ENCODE measurements at places on chromosomes 5 and 9. TPM values are rescaled to one million over a fixed set of nuclear protein-coding genes. Genes with fewer than 3 reads are reported as not detected.

- no peak overlapping the region for H3K4me3 ChIP-seq
- DNase-seq = no peak
- H3K27me3 ChIP-seq = no peaks in the 10 kb centered on the region
- no peaks in the 10 kb centered on the region for H3K36me3 ChIP-seq
Measured at GRCh38 chr5:147332658-147333057, 97.8 kb downstream of the STK32A start.

DNA sequence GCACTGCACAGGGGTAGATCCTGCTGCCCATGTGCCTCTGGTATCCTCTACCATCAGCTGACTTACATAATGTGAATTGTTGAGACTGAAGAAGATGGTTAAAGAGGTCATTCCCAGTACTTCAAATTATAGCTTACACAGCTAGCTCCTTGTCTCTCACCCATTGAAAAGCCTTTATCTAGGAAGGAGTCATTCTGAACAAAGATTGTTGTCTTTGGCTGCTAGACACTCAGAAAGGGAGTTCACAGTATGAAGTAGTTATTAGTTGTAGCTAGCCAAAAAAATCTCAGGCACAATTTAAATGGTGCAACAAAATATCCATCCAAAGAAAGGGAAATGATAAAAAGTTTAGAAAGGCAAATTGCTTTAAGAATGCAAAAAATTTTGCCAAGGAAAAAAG is 102.0 kb upstream of the NREP start:
- no peak overlapping the region for H3K4me3 ChIP-seq
- no peak overlapping the region for H3K27ac ChIP-seq
- H3K27me3 ChIP-seq = no peaks in the 10 kb centered on the region

- H3K4me3 ChIP-seq = no peak overlapping the region
- no peaks in the 10 kb centered on the region for H3K4me1 ChIP-seq
- peaks cover 16% of the 10 kb centered on the region for H3K27me3 ChIP-seq
- no peak overlapping the region for H3K27ac ChIP-seq
Measured at GRCh38 chr5:88727705-88728313, 155.2 kb downstream of the MEF2C start.

- H3K27ac ChIP-seq = peak overlapping the region; percentile 31
- no peak overlapping the region for H3K4me3 ChIP-seq
- H3K27me3 ChIP-seq = peaks cover 2% of the 10 kb centered on the region
- DNase-seq = peak; percentile 20
- peaks cover 17% of the 10 kb centered on the region for H3K4me1 ChIP-seq
- no peaks in the 10 kb centered on the region for H3K36me3 ChIP-seq
Measured at GRCh38 chr5:157870837-157871834, 12.2 kb upstream of the CLINT1 start.

DNA sequence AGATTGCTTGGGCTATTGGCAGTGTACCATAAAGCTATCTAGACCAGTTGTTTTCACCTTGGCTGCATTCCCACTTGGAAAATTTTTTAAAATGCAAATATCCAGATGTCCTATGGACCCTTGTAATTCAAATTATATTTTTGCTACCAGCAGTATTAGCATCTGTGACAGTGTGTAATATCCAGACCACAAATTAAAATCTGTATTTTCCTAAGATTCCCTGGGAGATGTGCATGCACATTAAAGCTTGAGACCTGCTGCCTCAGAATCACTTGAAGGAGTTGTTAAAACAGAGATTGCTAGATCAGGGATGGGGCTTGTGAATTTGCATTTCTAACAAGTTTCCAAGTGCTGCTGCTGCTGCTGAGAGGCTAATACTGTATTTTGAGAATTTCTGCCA is 381.2 kb upstream of the PDE4D start:
- no peak overlapping the region for H3K27ac ChIP-seq
- H3K4me1 ChIP-seq = no peaks in the 10 kb centered on the region
- DNase-seq = no peak
- H3K27me3 ChIP-seq = no peaks in the 10 kb centered on the region

DNA sequence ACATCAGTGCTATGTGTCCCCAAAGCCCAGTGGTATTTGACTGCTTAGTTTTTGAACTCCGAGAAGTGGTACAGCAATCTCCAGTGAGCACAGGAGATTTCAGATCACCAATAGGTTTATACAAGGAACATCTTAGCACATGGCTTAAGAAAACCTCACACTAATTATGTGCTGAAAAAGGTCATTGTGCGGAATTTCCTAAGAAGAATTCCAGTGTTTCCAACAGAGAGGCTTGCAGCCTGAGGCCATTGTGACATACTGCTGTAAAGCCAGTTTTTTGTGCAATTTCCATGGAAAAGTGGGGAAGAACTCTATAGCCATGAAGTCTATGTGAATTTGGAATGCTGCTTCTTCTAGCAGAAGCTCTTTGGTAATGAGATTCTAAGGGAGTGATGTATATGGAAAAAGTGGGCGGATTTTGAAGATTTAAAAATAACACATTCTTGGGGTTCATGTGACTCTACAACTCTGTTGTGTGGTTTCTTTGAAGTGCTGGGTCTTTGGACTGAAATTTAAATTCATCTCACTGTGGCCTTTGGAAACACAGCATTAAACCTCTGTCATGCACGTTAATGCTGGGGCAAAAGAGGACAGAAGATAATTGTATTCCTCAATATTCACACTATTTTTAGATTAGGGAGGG is 110.5 kb upstream of the CD180 start:
- no peak overlapping the region for H3K27ac ChIP-seq
- no peak overlapping the region for H3K4me3 ChIP-seq
- H3K36me3 ChIP-seq = no peaks in the 10 kb centered on the region
- no peak for DNase-seq
- peaks cover 6% of the 10 kb centered on the region for H3K4me1 ChIP-seq

- no peak for DNase-seq
- no peak overlapping the region for H3K27ac ChIP-seq
- H3K4me3 ChIP-seq = no peak overlapping the region
Measured at GRCh38 chr5:929596-929995, 36.9 kb downstream of the TRIP13 start.

GRCh38 chr9:122821278-122821943 is 7.0 kb downstream of the PDCL start:
- H3K4me1 ChIP-seq = peaks cover 45% of the 10 kb centered on the region
- no peaks in the 10 kb centered on the region for H3K27me3 ChIP-seq
- DNase-seq = no peak
- H3K4me3 ChIP-seq = no peak overlapping the region

- no peak for DNase-seq
- H3K4me1 ChIP-seq = no peaks in the 10 kb centered on the region
- H3K4me3 ChIP-seq = no peak overlapping the region
- no peaks in the 10 kb centered on the region for H3K36me3 ChIP-seq
Measured at GRCh38 chr5:124365361-124365801, 381.1 kb downstream of the ZNF608 start.

GRCh38 chr9:136239135-136239982 is 6.3 kb downstream of the QSOX2 start:
- no peak overlapping the region for H3K27ac ChIP-seq
- peaks cover 23% of the 10 kb centered on the region for H3K4me1 ChIP-seq
- DNase-seq = no peak
- no peak overlapping the region for H3K4me3 ChIP-seq

- no peak overlapping the region for H3K27ac ChIP-seq
- H3K36me3 ChIP-seq = no peaks in the 10 kb centered on the region
- no peak for DNase-seq
- peaks cover 19% of the 10 kb centered on the region for H3K4me1 ChIP-seq
- H3K4me3 ChIP-seq = no peak overlapping the region
Measured at GRCh38 chr5:66551338-66551737, 44.9 kb upstream of the MAST4 start.

GRCh38 chr5:173625673-173626504 is 9.4 kb upstream of the BOD1 start:
- no peak overlapping the region for H3K27ac ChIP-seq
- no peak for DNase-seq
- no peaks in the 10 kb centered on the region for H3K4me1 ChIP-seq
- no peak overlapping the region for H3K4me3 ChIP-seq

- H3K4me1 ChIP-seq = no peaks in the 10 kb centered on the region
- no peak overlapping the region for H3K4me3 ChIP-seq
- DNase-seq = no peak
Measured at GRCh38 chr5:1067141-1068121, 44.4 kb downstream of the SLC12A7 start.

- no peaks in the 10 kb centered on the region for H3K36me3 ChIP-seq
- no peak overlapping the region for H3K27ac ChIP-seq
- no peak overlapping the region for H3K4me3 ChIP-seq
- no peak for DNase-seq
- peaks cover 4% of the 10 kb centered on the region for H3K27me3 ChIP-seq
Measured at GRCh38 chr9:99354104-99354503, 132.0 kb downstream of the SEC61B start.

GRCh38 chr9:69485466-69485865 is 160.5 kb downstream of the ENTREP1 start:
- no peak for DNase-seq
- H3K4me1 ChIP-seq = no peaks in the 10 kb centered on the region
- no peak overlapping the region for H3K27ac ChIP-seq
- H3K27me3 ChIP-seq = no peaks in the 10 kb centered on the region
- no peaks in the 10 kb centered on the region for H3K36me3 ChIP-seq
- no peak overlapping the region for H3K4me3 ChIP-seq

DNA sequence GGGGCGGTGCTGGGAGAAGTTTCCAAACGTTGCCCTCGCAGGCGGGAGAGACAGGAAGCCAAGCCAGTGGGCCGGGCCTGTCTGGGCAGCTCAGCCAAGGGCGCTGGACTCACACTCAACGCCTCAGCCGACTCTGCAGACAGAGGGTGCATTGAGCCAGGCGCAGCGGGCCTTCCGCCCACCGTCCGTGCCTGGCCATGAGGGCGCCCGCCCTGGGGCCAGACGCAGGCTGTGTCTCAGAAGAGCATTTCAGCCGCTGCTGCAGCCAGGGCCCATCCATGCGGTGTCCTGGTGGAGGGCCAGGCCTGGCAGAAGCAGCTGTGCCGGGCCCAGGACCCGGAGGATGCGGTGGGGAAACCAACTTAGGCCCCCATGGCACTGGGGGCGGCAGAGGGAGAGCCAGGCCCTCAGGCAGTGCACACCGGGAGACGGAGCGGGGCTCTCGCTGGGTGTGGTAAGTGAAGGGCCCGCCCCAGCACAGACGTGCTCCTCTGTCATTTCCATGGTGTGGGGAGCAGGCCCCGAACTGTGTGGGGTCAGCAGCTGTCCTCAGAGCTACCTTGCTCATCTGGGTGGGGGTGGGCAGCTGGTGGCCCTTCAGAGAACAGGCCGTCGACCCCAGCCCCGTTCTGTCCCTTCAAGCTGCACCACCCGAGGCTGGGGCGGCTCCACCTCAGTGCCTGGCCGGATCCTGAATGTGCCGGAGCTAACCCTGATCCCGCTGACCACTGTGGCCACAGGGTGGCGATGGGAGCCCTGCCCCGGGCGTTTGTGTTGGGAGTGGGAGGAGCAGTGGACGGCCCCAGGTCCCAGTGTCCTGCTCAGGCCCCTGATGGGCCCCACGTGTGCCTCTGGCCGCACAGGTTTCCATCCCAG is 18.0 kb downstream of the DNLZ start:
- no peaks in the 10 kb centered on the region for H3K36me3 ChIP-seq
- H3K27me3 ChIP-seq = no peaks in the 10 kb centered on the region
- no peak overlapping the region for H3K27ac ChIP-seq
- H3K4me1 ChIP-seq = no peaks in the 10 kb centered on the region
- DNase-seq = no peak

GRCh38 chr5:135141303-135142268 is 107.6 kb upstream of the PITX1 start:
- no peak overlapping the region for H3K4me3 ChIP-seq
- H3K4me1 ChIP-seq = no peaks in the 10 kb centered on the region
- no peak for DNase-seq
- no peaks in the 10 kb centered on the region for H3K36me3 ChIP-seq
- peaks cover 2% of the 10 kb centered on the region for H3K27me3 ChIP-seq

- no peak overlapping the region for H3K27ac ChIP-seq
- peaks cover 69% of the 10 kb centered on the region for H3K4me1 ChIP-seq
- no peak for DNase-seq
- no peaks in the 10 kb centered on the region for H3K36me3 ChIP-seq
- H3K27me3 ChIP-seq = no peaks in the 10 kb centered on the region
Measured at GRCh38 chr5:10360686-10361085, 7.2 kb downstream of the MARCHF6 start.

DNA sequence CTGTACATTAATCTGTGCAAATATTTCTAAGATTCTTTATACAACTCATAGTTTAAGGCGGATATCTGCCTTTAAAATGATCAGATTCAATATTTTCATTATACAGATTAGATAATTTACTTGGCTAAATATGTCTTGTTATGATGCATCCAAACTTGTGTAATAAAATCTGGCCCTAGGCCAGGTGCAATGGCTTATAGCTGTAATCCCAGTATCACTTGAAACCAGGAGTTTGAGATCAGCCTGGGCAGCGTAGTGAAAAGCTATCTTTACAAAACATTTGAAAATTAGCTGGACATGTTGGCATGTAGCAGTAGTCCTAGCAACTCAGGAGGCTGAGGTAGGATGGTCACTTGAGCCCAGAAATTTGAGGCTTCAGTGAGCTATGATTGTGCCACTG is 2002.2 kb upstream of the ACO1 start:
- H3K4me3 ChIP-seq = no peak overlapping the region
- H3K27me3 ChIP-seq = no peaks in the 10 kb centered on the region
- no peaks in the 10 kb centered on the region for H3K4me1 ChIP-seq
- H3K36me3 ChIP-seq = no peaks in the 10 kb centered on the region

DNA sequence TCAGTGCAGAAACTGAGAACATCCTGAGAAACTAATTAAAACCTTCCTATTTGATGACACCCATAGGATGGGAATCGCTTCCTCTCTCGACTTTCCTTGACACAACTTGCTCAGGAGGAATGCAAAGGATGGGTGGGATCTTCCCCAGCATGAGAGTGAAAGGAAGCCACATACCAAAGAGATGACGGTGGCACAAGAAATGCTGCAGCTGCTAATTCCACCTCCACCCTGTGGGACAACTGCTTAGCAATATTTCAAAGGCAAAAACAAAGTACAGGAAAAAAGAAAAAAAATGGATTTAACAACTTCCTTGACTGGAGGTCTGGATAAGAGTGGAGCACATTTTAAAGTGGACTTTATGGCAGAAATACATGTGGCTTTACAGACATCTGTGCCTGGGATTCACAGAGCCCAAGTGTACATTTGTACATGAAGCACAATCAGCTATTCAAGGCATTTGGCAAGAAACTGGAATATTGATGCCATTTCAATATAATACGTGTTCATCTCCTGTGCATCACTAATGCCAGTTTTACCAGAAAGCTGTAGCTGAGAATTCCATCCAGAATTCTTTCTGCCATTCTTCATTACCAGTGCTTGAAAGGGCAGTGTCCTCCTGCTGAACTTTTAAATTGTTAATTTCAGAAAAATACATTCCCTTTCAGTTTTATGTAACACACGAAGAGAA is 359.2 kb upstream of the ACTBL2 start:
- H3K27ac ChIP-seq = no peak overlapping the region
- no peaks in the 10 kb centered on the region for H3K36me3 ChIP-seq
- DNase-seq = no peak
- peaks cover 2% of the 10 kb centered on the region for H3K27me3 ChIP-seq
- no peak overlapping the region for H3K4me3 ChIP-seq

ARL14EPL gene
- not detected for total RNA-seq

INSL4 gene
- total RNA-seq = not detected

ERGIC1 gene
- 42.7 TPM for total RNA-seq

FOXD4L4 gene
- total RNA-seq = 0.12 TPM

SPINK4 gene
- total RNA-seq = not detected

PCDHA4 gene
- not detected for total RNA-seq

NR6A1 gene
- total RNA-seq = 0.83 TPM

TAF11L5 gene
- not detected for total RNA-seq

ANKRD18B gene
- 0.31 TPM for total RNA-seq

IARS1 gene
- 212 TPM for total RNA-seq

All from activated CD4-positive, alpha-beta memory T cell treated with anti-CD3 and anti-CD28 coated beads for 36 hours (primary cell).